KG1 (cell line): ENCODE measurements at places on chromosomes 5 and 9.

GRCh38 chr9:122239722-122240121 is 11.0 kb upstream of the LHX6 start:
- no peak for DNase-seq

DNA sequence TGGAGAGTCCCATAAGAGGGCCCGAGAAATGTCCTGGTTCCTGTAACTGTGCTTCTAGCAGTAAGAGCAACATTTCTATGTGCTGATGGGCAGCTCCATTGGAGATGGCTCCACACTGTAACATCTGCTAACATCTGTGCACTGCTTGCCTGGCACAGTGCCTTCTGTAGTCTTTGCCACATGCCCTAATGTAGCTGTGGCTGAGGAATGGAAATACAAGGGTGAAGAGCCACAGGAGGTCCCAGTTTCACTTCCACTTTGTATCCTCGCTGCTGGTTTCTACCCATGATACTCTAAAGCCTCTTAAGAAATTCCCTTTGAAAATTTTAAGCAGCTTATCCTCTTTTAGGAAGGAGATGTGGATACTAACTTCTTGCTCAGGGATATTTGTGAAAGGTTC is 97.4 kb downstream of the HOMER1 start:
- DNase-seq, result no peak

DNA sequence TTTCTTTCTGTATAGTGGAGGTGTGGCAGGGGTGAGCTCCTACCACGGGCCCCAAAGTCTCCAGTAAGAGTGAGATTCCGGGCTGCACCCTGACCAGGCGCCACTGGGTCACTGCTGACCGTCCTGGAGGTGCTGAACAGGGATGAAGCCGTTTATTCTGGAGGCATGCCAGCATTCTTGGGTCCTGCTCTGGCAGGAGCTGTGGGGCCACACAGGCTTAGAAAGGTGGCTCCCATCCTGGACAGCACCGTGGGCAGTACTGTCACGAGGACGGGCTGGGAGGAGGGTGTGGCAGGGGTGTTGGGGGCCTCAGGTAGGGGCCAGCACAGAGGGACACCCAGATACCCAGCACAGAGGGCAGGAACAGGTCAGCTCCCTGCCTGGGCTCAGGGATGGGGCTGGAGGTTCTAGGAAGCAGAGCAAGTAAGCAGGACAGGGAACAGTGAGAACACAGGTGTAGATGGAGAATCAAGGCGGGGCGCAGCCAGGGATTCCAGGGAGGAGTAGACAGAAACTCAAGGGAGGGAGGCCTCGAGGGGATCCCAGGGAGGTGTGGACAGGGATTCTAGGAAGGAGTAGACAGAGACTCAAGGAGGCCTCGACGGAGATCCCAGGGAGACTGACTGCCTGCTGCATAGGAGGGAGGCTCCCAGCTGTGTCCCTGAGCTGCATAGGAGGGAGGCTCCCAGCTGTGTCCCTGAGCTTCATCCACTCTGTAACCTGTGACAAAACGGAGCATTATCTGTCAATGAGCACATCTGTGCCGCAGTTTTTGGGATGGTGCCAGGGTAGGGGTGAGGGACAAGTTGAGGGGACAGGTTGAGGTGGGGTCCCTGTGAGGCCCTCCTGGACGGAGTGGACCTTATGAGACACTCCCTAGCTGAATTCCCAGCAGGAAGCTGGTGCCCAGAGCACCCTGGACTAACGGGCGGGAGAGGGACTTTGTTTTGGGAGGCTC is 1.1 kb upstream of the PLEKHG4B start:
- DNase-seq, result no peak

DNA sequence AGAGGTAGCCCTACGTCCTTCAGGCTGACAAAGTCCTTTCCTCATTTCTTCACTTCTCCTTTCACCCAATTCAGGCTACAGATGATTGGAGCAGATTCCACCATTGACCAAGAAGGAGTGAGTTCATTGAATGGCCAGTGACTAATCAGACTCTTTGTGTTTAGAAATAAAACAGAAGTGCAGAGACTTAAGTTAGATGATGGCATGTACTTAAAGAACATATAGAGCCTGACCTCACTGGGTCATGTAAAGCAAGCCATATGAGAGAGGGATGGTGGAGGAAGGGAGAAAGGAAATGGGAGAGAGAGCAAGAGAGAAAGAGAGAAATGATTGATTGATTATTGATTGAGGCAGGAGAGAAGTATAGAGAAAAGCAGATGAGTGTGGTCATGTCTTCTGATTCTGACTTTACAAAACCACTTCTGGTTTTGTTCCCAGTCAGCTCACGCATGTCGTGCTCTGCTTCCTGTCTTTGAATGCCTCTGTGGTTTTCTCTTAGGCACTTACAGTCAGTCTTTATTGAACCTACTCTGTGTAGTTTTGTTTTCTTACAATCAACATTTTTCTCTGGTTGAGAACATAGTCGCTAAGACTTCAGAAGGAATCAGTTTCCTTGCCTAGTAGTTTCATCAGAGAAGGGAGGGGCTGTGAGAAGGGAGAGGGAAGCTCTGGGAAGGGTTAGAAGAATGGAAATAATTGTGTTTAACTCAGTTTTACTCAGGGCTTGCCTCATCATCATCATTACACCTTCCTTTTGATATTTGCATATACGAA is 149.2 kb upstream of the KLF9 start:
- peak; percentile 87 for DNase-seq

DNA sequence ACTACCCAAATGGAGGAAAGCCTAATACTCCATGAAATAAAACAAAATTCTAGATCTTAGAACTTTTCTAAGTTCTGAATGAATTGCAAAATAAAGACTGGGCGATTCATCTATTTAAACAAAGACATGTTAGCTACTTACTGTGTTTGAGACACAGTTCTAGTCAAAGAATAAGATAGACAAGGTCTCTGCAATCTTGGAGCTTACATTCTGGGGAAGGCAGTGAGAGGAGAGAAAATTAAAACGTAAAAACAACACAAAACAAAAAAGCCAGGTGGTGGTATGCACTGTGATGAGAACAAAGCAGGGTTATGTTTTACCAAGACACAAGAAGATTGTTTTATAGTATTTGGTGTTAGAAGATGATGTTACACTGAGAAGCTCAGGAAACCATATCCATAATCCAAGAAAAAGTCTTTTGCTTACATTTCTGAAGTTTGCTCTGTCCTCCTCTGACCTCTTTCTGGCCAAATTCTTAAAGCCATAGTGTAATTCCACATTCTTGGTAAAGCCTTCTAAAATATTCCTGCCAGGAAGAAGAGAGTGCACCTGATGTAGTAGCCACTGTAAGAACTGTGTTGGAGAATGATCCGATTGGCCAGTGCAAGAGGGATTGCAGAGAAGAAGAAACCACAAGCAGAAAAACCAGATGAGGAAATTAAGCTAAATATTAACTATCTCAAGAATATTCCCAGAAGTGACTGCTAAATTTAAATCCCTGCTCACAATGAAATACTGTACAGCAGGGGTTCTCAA is 218.4 kb downstream of the PCSK1 start:
- DNase-seq, result no peak

DNA sequence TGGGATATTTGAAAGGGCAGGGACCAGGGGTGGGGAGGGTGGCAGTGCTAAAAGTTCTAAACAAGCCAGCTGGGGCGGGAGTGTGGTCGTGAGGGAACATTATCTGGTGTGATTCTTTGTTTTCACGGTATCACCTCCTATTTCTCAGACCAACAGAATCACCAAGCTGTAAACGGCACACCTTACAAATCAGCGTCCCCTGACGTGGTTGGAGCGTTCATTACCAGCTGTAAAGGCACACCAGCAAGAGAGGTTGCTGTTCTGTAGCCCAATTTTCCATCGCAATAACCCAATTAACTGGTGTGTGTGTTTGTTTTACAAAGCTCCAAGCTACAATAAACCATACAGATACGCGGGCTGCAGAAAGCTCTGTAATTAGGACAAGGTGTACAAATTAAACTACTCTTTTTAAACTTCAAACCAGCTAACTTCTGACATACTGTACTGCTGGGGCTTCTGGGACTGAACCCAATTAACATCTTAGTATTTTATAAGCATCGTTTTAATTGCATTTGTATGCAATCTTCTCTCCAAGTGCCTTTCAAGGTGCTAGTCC is 303.6 kb upstream of the CLINT1 start:
- DNase-seq, result no peak

- no peak for DNase-seq
These were observed 138.4 kb downstream of the GADD45G start for GRCh38 chr9:89743216-89743572.

GRCh38 chr9:114423181-114423580 is 35.4 kb upstream of the AKNA start:
- no peak for DNase-seq

GRCh38 chr5:32710550-32711361 is at the start of gene NPR3:
NPR3 (plus strand) TSS chr5:32711321; CDS start chr5:32711777, 456 bp downstream.
- DNase-seq, result no peak

DNA sequence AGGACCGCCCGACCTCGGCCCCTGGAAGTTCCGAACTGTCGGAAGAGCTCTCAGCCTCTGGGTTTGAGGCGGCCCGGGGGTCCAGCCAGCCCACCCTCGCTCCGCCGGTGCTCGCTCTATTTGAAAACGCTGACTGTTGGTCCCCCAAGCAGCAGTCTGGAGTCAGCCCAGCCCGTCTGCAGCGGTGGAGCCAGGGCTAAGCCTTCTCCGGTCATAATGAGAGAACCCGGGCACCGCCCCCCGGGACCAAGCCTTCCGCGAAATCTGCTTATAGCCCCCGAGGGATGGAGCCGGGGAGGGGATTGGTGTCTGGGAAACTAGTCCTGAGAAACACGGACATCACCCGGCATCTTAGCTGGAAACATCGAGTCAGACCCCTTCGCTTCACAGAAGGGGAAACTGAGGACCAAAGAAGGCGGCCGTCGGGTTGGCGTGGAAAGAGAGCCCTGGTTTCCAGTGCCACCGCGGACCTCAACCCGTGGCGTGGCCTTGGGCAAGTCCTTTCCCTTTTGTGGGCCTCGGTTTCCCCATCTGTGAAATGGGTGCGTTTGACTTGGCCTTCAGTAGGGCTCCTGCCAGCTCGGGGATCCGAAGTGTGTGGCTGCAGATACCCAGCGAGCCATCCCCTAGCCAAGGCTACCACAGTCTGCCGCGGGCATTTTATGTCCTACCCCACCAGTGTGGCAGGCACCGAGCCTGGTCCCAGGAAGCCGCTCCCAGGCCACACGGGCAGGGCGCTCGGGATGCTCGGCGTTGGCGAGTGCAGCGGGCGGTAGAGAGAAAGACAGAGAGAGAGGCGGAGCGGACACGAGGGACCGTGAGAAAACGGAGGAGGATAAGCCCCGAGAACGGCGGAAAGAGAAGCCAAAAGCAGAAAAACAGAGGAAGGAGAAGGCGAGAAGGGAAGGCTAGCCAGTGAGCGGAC is 857 bp downstream of the ADAM19 start:
- DNase-seq, result no peak

DNA sequence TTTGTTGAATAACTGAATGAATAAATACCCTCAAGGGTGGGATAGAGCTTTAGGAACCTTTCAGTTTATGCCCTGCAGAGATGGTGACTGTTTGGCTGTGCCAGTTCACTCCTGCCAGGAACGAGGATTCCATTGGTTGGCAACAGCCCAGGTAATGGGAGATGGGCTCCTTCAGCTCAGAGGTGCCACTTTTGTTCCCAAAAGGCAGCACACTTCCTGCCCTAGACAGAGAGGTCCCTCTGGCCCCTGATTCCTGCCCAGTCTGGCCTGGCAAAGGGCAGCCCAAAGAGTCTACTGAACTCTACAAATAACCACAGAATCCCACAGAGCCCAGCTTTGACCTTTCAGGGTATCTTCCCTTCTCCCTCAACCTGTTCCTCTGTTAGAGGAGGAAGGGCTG is 1.6 kb downstream of the C9orf152 start:
- DNase-seq, result no peak

GRCh38 chr9:8651070-8651845 is 851.7 kb upstream of the DMAC1 start:
- no peak for DNase-seq

GRCh38 chr5:72137826-72138409 is 30.6 kb downstream of the MAP1B start:
- no peak for DNase-seq

DNA sequence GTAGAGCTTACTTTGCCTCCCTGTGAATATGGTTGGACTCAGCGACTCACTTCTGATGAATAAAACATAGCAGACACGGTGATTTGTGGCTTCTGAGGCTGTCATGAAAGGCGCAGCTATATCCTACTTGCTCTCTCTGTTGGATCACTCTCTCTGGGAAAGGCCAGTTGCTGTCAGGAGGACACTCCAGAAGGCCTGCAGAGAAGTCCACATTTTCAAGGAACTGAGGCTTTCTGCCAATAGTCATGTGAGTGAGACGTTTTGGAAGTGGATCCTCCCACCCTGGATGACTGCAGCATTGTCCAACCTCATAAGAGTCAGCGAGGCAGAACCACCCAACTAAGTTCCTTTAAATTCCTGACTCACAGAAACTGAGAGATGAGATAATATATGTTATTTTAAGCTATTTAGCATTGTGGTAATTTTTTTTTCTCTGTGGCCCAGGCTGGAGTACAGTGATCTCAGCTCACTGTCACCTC is 156.0 kb upstream of the MAST4 start:
- DNase-seq, result no peak

DNA sequence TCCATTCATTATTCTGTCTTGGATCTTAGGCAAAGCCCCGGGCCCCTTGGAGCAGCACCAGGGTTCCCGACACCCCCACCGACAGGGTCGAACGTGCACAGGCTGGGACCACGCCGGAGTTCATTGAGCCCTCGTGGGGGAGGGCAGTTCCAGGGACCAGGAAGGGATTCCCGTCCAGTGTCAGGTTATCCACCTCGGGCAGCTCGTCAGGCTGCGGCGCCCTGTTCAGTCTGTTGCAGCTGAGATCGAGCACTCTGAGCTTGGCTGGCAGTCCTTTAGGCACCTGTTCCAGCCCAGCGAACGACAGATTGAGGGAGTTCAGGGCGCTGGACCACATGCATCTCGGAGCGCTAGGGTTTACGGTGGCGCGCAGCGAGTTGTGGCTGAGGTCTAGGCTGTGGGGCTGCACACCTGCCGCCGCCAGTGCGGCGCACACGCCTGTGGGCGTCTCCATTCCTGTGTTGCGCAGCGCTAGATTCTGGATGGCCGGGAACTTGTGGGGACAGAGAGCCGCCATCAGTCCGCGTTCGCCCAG is 1.1 kb downstream of the CD14 start:
- DNase-seq, result no peak

GRCh38 chr9:1606253-1606652 is 408.9 kb upstream of the SMARCA2 start:
- no peak for DNase-seq

DNA sequence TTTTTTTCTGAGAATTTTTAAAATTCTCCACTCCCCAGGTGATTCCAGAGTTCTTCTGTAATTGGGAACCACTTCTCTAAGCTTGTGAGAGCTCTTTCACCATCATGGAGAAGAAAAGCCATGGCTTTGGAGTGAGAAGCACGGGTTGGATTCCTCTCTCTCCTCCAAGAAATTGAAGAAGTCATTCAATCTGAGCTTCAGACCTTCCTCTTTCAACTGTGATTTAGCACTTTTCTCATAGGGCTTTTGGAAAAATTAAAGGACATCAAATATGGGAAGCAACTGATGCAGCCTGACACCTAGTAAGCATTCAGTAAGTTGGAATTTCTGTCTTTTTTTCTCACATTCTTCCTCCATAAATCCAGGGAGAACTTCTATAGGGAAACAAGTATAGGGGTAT is 580.4 kb upstream of the KLF4 start:
- DNase-seq, result no peak
